Activated T-helper 1 cell treated with anti-CD3 and anti-CD28 coated beads, Interleukin-2, amount 50 U/mL, for 16 hours (primary cell): ENCODE measurements at places on chromosomes 5 and 9.

- DNase-seq = no peak
Measured at GRCh38 chr9:3740690-3741419, 215.1 kb upstream of the RFX3 start.

GRCh38 chr5:124237206-124237695, 509.2 kb downstream of the ZNF608 start:
- no peak for DNase-seq

DNA sequence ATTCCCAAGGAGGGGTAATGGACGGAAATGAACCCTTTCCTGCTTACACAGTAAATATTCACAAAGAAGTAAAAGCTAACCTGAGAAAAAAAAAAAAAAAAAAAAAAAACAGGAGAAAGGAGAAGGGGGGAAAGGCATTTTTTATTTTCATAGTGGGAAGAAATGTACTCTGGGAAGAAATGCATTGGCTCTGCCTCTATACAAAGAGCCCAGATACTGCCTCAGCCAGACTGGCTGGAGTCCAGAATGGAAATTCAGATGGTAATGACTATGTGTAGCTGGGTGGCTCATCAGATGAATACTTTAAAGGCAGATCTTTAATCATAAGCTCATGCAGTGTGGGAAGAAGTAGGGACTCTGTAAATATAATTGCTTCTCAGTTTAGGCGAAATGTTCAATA, 124.9 kb upstream of the ZNF608 start:
- no peak for DNase-seq

DNA sequence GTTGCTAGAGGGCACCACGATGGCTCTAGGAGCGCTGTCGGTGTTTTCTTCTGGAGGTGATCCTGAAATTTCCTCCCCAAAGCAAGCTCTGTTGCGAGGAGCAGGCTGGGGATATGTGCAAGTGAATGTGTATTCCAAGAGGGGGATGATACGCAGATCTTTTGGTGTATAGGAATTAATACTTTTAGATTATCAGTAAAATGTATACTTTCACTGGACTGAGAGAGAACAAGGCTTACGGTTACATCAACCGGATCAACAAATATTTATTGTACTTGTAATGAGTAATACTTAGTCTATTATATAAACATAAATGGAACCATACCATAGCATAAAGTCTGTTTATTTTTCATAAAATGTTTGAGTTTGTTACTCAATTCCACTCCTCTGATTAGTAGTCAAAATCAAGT, 632 bp upstream of the PRKAA1 start:
- no peak for DNase-seq

GRCh38 chr5:140037012-140037411, 6.1 kb downstream of the NRG2 start:
- DNase-seq = no peak
